ENCODE measurements at places on chromosomes 7 and 10.

DNA sequence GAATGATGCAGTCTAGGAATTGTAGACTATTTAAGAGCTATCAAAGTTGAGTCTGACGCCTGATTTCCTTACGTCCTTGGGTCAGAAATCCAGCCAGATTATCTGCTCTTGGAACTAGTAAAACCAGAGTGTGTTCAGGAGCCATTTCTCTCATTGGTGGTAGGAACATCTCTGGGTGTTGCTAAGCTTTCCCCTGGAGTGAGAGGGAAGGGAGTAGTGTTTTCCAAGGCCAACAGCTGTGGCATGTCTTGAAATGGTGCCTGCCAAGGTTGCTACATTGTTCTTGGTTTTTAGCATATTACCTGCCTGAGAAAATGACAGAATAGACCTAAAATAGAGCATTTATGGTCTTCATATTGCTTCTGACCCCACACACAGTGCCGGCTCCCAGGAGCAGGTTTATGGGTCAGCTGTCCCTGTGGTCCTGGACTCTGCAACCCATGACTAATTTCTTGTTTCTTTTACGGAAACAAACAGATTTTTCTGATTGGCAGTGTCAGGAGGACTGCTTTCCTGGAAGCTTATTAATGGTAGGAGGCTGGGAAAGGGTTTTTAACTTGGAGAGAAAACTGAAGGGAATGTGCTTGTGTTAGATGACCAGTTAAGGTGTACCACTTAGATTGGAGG lies 17.5 kb downstream of the GBF1 start:
- no peak for DNase-seq

DNA sequence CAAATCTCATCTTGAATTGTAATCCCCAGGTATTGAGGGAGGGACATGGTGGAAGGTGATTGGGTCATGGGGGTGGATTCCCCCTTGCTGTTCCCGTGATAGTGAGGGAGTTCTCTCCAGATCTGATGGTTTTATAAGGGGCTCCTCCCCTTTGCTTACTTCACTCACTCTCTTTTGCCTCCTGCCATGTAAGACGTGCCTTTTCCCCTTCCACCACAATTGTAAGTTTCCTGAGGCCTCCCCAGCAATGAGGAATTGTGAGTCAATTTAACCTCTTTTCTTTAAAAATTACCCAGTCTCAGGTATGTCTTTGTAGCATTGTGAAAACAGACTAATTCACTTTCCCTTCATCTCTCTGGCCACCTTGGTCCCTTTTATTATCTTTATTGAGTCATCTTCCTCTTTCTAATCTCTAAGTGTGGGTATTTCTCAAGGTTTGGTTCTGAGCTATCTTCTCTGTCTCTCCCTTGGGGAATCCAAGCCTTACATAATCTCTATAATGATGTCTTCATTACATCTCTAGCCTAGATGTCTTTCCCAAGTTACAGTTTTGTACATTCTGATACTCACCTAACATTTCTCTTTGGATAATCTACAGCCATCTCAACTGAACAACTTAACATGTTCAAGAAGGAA lies 99.1 kb upstream of the JCAD start:
- no peak for DNase-seq

DNA sequence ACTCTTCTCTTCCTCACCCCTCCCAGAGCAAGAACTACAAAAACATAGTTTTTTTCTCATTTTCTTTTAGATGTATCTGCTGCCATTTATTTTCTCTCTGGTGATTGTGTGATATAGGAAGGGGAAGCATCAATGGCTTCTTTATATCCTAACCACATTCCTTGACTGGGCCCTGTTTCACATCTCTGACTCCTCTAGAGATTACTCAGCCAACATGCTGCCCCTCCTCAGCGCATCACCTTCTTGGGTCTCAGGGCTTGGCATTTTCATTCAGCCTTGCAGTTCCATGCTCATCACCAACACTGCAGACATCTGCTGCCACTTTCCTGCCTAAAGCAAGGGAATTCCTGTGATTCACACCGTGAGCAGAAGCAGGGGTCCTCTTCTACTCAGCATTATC lies 705.5 kb downstream of the AUTS2 start:
- no peak for DNase-seq

GRCh38 chr10:12025591-12025990 lies 17.0 kb downstream of the UPF2 start:
- DNase-seq = no peak
